ENCODE measurements at places on chromosomes 13 and 19.
A peak's percentile ranks its signal among the peaks of the same experiment; 100 is the strongest.

DNA sequence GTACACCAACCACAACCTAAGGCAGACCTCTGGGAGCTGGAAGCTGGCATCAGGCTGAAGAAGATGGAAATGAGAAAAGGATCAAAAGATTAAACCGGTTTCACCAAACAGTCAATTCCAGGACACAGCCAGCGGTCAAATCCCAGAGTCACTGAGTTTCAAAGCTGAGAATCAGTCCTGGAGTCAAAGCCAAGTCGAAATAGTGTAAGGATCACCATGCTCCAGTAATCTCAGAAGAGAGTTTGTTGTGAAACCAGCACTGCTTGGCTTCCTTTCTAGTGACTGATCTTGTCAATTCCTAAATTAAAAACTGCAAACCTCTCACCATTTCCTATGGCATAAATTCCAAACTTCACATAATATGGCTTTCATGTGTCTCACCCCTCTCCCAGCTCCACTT lies 198.8 kb downstream of the GPC6 start:
- DNase-seq, result no peak

- no peak for DNase-seq
Measured at GRCh38 chr13:76329004-76329403, 557.2 kb downstream of the KCTD12 start.

DNA sequence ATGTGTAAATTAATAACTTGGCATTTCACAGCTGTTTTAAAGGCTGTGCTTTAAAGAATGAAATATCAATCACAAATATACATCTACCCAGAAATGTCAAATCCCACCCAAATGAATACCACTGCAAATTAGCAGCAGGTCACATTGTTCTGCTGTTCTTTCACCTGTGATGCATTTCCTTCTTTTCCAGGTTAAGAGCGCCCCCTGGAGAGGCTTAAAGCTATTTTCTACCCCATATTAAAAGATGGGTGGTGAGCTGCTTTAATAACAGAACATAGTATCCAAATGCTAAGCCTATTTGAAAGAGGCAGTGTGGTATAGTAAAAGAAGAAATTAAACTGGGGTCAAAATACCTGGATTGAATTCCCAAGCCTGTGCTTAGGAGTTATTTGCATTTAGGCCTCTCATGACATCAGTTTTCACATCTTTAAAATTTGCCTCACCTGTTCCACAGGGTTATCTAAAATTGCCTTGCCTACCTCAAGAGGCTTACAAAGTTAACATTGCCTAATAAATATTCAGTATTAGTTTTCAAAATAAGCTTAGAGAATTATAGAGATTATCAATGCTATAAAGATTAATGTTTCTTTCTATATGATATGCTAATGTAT lies 396.9 kb upstream of the SLITRK5 start:
- DNase-seq, result peak; percentile 52

GRCh38 chr13:94622344-94622743 lies 20.7 kb downstream of the GPR180 start:
- no peak for DNase-seq

DNA sequence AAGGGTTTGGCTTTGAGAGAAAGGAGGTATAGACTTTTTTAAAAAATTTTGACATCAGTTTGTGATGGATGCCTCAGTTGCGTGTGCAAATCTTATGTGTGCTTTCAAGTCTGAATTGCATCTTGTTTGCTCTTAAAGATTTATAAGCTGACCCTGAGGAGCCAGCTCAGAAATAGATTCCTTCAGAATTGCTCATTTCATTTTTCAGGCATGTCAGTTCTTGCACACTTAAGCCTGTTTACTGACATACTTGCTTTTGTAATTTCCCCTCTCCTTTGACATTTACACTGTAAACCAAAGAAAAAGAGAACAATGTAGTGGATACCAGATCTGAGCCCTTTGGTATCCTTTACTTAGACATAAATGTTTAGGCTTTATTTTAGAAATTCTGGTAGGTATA lies 87.6 kb downstream of the RNF17 start:
- DNase-seq, result no peak

GRCh38 chr19:43586346-43586745 lies 9.6 kb downstream of the IRGQ start:
- no peak for DNase-seq

- no peak for DNase-seq
Measured at GRCh38 chr19:29882719-29883105, 59.3 kb upstream of the URI1 start.

GRCh38 chr19:7483720-7484201 lies 5.1 kb downstream of the PEX11G start:
- DNase-seq, result no peak

DNA sequence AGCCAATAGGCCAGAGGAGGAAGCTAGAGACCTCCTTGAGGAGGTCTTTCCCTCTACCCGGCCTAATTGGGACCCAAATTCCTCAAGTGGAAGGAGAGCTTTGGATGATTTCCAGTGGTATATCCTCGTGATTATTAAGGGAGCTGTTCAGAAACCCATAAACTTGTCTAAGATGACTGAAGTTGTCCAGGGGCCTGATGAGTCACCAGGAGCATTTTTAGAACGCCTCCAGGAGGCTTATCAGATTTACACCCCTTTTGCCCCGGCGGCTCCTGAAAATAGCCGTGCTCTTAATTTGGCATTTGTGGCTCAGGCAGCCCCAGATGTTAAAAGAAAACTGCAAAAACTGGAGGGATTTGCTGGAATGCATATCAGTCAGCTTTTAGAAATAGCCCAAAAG lies 198.1 kb downstream of the ZNF486 start:
- DNase-seq, result no peak

- no peak for DNase-seq
Measured at GRCh38 chr13:45474584-45475454, 10.1 kb downstream of the COG3 start.

DNA sequence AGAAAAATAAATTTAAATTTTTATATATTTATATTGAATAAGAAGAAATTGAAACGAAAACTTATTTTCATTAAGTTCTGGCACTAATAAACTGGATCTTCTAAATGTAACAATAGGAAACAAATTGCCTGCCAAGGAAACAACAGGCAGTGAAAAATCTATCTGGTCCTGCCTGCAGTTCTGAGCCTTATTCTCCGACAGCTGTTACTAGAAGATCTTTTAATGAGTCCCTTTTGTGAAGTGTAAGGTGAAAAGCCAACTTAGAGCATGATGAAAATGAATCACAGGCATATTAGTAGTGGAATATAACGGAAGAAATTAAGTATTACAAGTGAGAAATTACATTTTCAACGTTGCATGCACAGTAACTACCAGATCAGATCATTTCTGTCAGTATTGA lies 1002.7 kb upstream of the PCDH20 start:
- DNase-seq, result no peak

DNA sequence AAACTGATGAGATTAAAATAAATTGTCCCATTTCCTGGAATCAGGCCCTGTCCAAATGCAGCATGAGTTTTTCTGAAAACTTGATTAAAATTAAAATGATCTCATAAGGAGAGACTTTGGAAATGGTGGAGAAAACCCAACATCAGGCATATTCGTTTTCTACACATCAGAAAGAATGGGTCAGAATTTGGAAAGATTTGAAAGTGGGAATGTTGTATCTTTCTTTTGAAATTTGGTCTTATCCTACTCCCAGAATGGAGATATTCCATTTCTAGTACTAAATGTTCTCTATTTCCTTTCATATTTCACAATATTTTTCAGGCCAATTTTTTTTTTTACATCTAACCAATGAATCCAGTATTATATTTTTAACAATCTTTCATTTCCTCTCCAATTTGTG lies 223.9 kb upstream of the RXFP2 start:
- no peak for DNase-seq

GRCh38 chr19:55579766-55580621 lies 654 bp downstream of the ZNF579 start:
- DNase-seq, result peak; percentile 42

DNA sequence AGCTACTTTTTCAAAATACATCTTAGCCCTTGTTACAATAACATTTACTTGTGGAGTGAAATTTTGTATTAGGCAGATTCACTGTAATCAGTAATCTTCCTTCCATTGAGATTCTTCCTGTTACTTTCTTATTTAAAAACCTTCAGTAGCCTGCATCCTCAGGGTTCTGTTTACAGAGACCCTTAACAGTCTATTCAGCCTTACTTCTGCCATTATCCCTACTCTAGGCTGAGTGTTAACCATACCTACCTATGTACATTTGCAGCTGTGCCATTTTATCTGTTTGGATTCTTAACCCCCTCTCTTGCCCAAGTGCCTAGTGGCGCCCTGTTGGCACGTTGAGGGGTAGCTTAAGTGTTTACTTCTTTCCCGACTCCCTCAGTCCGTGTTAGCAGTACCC lies 71.9 kb downstream of the LRCH1 start:
- no peak for DNase-seq

- no peak for DNase-seq
Measured at GRCh38 chr13:55219538-55219937, 1921.2 kb upstream of the PRR20A start.

All from cerebellar cortex (tissue), 1 donor.